EL (cell line): ENCODE measurements at places on chromosomes 11 and 22.

DNA sequence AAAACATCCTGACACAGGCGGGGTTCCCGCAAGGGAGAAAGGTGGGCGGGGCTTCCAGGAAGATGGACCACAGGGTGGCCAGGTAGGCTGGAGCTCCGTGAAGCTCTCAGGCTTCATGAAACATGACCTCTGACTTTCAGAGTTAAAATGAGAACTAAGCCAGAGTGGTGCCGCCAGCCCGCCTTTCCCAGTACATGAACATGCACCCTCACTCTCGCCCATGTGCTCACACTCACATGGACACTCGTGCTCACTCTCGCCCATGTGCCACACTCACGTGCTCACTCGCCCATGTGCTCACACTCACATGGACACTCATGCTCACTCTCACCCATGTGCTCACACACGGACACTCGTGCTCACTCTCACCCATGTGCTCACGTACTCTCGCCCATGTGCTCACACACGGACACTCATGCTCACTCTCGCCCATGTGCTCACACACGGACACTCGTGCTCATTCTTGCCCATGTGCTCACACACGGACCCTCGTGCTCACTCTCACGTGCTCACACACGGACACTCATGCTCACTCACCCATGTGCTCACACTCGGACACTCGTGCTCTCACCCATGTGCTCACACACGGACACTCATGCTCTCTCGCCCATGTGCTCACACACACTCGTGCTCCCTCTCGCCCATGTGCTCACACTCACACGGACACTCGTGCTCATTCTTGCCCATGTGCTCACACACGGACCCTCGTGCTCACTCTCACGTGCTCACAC is 10.0 kb downstream of the RNH1 start:
- no peak for DNase-seq

GRCh38 chr22:19596680-19597398 is 72.6 kb upstream of the CLDN5 start:
- no peak for DNase-seq

GRCh38 chr22:43038325-43038724 is 23.4 kb upstream of the PACSIN2 start:
- no peak for DNase-seq

DNA sequence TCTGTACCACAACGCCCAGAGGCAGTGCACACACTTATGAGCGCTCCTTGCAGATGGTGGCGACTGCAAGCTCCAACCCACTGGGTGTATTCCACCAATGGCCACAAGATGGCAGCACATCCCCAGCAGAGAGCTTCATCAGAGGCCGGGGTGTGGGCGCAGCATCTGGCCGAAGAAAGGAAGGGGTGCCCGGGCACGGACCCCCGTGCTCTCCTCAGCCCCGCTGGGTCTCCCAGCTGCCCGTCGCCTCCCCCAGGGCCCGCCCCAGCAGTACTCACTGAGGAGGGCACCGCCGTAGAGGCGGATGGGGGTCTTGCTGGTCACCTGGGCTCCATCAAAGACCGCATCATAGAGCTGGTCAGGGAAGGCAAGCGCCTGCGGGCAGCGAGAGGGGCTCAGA is 14.2 kb downstream of the TP53I11 start:
- peak; percentile 75 for DNase-seq

GRCh38 chr11:68569357-68569756 is 108.8 kb downstream of the PPP6R3 start:
- DNase-seq: no peak

- DNase-seq: peak; percentile 76
Measured at GRCh38 chr11:107587306-107587979, 3.5 kb upstream of the ELMOD1 start.

GRCh38 chr22:49574205-49574880 is 253.3 kb downstream of the BRD1 start:
- no peak for DNase-seq

DNA sequence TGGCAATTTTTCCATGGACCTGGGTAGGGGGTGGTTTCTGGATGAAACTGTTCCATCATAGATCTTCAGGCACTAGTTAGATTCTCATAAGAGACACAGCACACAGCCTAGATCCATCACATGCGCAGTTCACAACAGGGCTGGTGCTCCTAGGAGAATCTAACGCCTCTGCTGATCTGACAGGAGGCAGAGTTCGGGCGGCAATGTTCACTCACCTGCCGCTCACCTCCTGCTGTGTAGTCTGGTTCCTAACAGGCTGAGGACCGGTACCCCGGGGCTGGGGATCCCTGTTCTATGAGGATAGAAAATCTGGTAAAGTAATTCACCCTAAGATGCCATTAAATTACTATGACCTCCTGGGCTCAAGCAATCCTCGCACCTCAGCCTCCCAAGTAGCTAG is 318.0 kb downstream of the KIRREL3 start:
- no peak for DNase-seq
